ENCODE measurements at places on chromosomes 13 and 19.

DNA sequence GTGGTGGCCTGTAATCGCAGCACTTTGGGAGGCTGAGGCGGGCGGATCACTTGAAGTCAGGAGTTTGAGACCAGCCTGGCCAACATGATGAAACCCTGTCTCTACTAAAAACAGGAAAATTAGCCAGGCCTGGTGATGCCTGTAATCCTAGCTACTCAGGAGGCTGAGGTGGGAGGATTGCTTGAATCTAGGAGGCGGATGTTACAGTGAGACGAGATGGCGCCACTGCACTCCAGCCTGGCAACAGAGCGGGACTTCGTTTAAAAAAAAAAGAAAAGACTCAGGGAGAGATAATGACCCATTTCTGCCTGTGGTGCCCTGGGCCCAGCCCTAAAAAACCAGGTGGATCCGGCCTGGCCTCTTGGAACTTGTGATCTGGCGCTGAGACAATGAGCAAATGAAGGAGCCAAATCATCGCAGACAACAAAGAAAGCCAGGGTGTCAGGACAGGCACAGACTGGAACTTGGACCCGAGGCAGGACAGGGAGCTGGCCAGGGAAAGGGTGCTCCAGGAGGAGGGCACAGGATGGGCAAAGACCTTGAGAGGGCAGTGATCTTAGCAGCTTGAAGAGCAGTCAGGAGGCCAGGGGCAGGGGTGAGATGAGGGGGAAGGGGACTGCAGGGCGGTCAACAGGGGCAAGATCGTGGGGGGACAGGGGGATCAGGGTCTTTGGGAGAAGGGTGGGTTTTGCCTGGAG lies 962 bp upstream of the JAK3 start:
- DNase-seq, result no peak

DNA sequence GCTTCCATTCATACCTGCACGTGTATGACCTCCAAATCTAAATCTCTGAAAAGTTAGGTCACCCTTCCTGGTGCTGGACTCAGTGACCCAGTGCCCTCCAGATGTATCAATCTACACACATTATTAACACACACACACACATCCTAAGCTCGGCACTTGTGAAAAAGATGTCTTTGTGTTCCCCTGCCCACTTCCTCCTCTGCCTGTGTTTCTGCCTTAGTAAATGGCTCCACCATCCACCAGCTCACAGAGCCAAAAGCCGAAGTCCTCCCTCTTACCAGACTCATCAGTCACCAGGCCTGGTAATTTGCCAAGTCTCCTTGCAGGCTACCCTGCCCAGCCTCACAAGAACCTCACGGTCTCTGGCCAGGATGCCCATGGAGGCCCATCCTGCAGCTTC lies 131.5 kb downstream of the SHISA2 start:
- DNase-seq, result no peak

GRCh38 chr19:9467161-9467560 lies 31.3 kb downstream of the ZNF560 start:
- DNase-seq, result no peak

GRCh38 chr13:40895227-40896184 lies 106.1 kb downstream of the SLC25A15 start:
- no peak for DNase-seq

GRCh38 chr13:50283017-50283416 lies 267.8 kb downstream of the KCNRG start:
- DNase-seq, result no peak

DNA sequence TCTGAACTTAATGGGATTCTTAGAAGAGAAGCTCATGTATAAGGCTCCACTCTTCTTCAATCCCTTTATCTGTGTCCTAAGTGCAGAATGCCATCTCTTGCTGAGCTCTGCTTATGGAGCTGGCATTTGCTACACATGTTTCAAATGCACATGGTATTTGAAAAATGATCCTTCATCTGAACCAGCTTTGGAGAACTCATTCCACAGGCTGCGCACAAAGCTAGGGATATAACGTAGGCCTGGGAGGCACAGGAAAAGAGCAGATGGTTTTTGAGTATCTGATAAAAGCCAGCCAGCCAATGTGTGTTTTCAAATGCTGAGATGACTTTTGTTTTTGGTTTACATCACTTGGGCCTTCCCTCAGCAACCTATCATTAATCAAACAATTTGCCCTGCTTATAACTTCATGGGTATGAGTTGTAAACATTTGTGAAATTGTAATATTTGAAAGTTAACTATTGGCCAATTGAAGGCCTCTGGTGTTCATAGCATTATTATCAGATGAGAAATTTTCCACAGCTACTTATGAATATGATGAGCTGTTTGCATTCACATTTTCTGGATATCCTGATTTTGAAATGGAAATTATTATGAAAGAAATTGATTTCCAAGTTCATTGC lies 729.0 kb downstream of the FGF9 start:
- DNase-seq, result no peak

DNA sequence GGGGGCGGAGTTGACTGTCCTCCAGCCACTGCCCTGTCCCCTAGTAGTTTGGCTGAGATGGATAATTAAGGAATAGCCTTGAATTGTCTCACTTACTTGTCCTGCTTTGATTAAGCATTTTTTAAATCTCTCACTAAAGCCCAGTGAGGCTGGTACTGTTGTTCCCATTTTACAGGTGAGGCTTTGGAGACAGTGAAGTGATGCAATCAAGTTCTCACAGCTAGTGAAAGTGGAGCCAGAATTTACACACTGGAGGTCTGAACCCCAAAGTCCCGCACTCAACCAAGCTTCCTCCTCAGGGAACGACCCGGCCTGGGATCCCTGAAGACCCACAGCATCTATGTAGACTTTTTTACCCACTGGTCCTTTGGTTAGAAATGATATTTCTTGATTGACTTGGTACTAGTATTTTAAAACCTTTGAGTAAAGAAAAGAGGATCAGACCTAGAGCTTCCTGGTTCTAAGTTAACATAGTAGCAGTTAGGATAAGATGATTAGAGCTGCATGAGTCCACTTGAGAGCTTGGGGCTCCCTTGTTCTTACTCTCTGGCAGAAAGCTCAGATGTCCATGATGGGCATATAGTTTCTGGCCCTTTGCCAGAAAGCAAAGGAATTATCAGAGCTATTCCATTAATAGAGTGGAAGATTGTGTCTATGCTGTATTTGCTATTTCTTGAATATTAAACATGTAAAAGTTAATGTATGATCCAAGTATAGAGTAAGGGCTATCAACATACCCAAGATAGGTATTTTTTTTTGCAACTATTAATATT lies 154.3 kb downstream of the LMO7 start:
- DNase-seq, result no peak

DNA sequence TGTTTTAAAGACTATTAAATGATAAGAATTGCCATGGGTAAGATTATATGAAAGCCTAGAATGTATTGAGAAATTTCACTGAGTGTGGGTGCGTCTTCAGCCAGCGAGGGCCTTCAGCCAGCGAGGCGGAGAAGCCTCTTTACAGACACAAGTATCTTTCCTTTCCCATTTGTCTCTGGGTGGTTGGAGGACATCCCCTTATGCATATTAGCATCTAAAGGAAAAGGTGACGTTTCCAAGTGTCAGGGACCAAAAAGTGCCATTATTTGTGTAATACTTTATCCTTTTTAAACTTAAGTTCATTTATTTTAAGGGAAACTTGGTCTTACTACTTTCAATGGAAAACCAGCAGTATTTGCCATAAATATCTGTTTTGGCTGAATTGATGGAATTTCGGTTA lies 22.2 kb downstream of the SMARCA4 start:
- no peak for DNase-seq

DNA sequence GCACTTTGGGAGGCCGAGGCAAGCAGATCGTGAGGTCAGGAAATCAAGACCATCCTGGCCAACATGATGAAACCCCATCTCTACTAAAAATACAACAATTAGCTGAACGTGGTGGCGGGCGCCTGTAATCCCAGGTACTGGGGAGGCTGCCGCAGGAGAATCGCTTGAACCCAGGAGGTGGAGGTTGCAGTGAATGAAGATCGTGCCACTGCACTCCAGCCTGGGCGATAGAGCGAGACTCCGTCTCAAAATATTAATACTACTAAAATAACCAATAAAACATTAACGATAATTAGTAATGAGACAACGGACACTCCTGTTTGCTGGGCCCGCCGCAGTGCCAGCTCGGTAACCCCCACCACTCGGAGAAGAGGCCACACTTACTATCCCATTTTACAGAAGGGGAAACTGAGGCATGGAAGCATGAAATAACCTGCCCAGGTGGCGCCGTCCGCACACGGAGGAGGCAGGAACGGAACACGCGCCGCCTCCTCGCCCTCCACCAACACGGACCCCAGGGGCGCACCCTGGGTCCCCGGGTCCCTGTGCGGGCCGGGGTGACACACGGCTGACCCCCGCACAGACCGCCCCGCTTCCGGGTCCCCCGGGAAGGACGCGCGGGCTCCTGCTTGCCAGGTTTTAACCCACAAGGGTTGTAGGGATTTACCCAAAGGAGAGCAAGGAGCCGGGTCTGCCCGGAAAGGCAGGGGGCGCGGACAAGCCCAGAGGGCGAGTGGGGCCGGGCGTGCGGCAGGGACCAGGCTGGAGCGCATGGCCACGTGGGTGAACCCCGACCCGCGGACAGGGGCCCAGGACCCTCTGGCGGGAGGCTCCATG lies 1.6 kb downstream of the R3HDM4 start:
- no peak for DNase-seq

- DNase-seq, result no peak
These were observed 94.3 kb downstream of the SIPA1L3 start for GRCh38 chr19:38001158-38001781.

- no peak for DNase-seq
These were observed 460.0 kb upstream of the ZNF507 start for GRCh38 chr19:31885280-31885853.

DNA sequence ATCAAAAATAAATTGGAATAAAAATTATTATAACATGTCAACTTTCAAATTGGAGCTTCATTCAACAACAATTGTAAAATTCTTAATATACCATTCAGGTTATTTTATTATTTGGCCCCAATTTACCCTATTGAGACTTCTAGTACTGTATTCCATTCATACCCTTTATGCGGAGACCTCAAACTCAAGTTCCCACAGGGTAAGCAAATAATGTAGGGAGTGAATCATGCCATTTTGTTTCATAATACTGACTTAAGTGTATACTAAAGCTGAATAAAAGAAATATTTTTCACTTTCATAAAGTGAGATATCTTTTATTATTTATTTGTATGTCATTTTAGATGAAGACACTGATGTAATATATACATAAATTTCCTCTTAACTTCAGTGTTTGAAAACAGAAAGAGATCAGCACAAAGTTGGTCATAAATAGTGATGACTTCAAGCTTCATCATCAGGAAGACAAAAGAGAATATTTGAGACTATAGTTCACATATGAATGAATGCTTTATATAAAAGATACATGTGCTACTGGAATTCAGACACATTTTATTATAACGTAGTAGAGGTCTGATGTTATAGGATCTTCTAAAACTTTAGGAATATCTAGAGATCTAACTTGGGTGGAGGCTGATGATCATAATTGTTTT lies 894.4 kb upstream of the PCDH9 start:
- no peak for DNase-seq

DNA sequence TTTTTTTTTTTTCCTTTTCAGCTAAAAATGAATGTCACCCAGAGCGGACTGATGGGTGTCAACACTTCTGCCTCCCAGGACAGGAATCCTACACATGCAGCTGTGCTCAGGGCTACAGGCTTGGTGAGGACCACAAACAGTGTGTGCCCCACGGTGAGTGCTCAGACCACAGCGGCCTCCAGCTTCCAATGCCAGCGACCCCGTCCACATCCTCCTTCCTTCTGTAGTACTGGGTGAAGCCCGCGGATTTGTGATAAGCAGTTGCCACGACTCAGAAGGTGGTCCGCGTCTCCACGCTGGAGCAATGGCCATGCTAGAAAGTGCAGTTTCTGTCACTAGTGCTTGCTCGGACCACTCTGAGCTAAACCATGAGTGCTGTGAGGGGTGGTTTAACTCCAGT lies 6.0 kb downstream of the PROZ start:
- DNase-seq, result no peak

DNA sequence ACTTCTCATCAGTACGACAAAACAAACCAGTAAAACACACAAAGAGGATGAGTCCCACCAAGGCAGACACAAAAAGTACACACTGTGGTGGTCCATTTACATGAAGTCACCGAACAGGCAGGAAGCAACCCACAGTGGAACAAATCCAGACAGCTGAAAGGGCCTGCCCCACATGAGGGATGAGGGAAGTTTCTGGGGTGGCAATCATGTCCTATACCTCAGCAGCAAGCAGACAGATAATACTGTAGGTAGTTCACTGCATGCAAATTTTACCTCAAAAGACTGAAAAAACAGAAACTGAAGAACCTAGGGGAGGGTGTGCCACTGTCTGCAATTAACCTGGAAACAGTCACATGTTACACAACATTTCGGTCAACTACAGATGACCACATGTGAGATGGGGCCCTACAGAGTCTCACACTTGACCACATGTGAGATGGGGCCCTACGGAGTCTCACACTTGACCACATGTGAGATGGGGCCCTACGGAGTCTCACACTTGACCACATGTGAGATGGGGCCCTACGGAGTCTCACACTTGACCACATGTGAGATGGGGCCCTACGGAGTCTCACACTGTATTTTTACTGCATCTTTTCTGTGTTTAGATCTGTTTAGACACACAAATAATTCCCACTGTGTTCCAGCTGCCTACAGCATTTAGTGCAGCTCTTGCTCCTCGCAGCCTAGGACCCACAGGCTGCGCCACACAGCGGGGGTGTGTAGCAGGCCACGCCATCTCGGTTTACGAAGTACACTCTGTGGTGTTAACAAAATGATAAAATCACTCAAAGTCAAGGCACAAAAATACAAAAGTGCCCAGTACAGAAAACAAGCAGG lies 22.2 kb downstream of the PCID2 start:
- DNase-seq, result no peak

- DNase-seq, result no peak
These were observed 23.1 kb downstream of the ZNF536 start for GRCh38 chr19:30395283-30395682.

DNA sequence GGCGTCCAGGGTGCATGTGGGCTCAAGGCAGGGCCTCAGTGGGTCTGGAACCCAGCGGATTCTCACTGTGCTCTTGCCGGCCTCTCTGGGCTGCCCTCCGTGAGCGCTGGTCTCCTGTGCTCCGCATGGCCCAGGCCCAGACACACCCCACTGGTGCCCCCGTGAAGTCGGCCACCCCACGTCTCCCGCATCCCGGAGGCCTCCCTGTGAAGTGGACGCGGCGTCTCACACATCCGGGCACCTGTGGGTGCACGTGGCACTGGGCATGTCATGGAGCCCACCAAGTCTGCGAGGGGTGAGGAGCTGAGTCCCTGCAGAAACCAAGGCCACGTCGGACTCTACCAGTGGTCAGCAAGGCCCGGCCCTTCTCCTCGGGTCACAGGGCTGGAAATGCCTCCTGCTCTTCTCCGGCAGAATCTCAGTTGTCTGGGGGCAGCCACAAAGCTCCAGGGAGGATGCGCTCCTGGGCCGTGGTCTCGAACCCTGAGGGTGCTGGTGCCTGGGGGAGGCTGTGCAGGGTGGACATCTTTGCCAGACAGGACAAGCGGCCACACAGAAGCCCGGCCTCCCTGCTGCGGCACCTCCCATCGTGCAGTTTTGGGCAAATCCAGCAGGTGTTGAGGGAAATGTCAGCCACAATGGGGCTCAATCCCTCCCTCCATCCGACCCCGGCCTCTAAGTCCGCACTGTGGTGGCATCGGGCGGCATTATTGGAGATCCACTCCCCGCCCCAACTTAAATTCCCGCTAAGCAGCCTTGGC lies 2.2 kb downstream of the C13orf46 start:
- DNase-seq, result no peak

- DNase-seq, result peak; percentile 12
These were observed 113.2 kb downstream of the TM9SF2 start for GRCh38 chr13:99614465-99614885.

All from activated CD4-positive, alpha-beta T cell treated with anti-CD3 and anti-CD28 coated beads for 1 hour (primary cell).